ENCODE measurements at places on chromosomes 4 and X.

GRCh38 chr4:1137850-1138249, 24.5 kb upstream of the RNF212 start:
- DNase-seq = no peak

GRCh38 chr4:150248181-150248580, 169.9 kb downstream of the DCLK2 start:
- no peak for DNase-seq

GRCh38 chr4:152585023-152585441, 49.1 kb upstream of the FBXW7 start:
- DNase-seq = no peak

GRCh38 chr4:68361146-68361589, 11.3 kb upstream of the YTHDC1 start:
- peak; percentile 78 for DNase-seq

DNA sequence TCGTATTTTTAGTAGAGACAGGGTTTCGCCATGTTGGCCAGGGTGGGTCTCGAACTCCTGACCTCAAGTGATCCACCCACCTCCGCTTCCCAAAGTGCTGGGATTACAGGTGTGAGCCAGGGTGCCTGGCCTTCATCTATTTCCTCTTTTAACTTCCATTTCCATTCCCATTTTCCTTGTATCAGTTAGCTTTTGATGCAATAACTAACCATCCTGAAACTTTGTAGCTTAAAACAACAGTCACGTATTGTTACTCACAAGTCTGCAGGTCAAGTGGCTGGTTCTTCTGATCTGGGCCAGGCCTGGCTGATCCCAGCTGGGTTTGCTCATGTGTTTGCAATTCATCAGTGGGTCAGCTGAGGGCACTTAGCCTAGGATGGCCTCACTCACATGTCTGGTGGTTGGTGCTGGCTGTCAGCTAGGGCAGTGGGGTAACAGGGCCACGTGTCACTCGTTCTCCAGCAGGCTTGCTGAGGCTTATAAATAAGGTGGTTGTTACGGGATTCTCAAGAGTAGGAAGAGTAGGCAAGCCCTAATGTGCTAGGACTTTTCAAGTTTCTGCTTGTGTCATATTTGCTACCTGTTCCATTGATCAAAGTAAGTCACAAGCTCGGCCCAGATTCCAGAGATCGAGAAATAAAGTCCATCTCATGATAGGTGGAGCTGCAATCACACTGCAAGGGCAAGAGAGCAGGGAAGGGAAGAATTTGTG, 88.2 kb downstream of the SOWAHB start:
- no peak for DNase-seq

GRCh38 chr4:87409420-87409939, 12.9 kb upstream of the NUDT9 start:
- no peak for DNase-seq

DNA sequence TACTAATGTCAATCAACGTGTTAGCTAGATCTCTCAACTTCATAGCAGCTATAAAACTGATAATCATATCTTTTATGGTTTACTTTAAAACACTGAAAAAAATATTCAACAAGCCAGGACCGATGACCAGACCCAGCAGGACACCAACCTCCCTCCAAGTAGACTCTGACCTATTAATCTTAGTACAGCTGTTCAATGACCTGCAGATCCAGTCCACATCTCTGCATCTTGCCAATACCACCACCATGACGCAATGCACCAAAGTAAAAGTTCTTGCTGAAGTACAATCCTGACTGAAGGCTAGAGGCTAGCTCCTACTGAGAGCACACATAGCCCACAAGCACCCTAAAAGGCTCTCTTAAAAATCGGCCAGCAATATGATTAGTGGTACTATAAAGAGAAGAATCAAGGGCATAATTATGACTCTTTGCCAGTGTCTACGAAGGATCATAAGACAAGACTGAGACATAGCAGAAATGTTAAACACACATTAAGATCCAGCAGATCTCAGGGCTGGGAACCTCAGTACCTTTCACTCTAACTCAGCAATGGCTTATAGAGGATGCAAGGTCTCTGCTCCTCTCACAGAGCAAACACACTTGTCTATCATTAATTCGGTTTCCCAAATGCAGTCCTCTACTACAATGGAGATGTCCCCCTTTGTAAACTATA, 7.6 kb downstream of the MED14 start:
- no peak for DNase-seq

- no peak for DNase-seq
Observed at GRCh38 chrX:150547375-150548115, 20.9 kb upstream of the MTM1 start.

GRCh38 chrX:1026263-1027015, 186.0 kb downstream of the CRLF2 start:
- no peak for DNase-seq

- no peak for DNase-seq
Observed at GRCh38 chrX:45743081-45743533, 542.4 kb upstream of the DIPK2B start.

DNA sequence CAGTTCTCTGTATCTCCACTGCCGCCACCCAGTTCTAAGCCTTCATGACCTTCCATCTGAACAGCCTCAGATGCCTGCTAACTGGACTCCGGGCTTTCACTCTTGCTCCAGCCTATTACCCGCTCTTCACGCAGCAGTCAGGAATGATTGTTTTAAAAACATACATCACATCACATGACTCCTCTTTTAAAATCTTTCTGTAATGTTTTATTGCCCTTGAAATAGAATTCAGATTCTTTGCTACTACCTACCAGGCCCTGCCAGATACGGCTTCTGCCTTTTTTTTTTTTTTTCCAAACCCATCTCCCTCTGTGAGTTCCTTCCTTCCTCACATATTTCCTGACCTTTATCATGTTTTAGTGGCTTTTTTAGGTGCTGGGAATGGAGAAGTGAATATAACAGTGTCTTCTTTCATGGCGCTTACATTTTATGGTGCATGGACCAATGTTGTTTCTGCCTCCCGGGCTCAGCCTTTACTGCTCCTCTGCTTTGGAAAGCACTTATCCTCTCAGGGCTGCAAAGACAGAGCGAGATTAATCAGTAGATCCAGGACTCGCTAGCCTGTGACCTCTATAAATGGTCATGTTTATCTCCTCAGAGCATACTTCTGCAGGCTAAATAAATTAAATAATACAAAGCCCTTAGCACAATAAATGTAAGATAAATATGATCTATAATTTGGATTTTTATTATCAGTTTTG, 58.0 kb downstream of the FBXO8 start:
- no peak for DNase-seq

- DNase-seq = no peak
Observed at GRCh38 chr4:185504098-185505047, 30.9 kb downstream of the PDLIM3 start.
